ENCODE measurements at places on chromosomes 2 and 18. TPM values are rescaled to one million over a fixed set of nuclear protein-coding genes. Genes with fewer than 3 reads are reported as not detected.

Gene MYL12B
- 225 TPM for total RNA-seq

Gene ARHGAP25
- 1.2 TPM for total RNA-seq

Gene SLC9A4
- 0.11 TPM for total RNA-seq

Gene GPR148
- total RNA-seq = not detected

Gene CCDC121
- 5.2 TPM for total RNA-seq

Gene ZNF516
- total RNA-seq = 90.9 TPM

Gene CROCC2
- 0.32 TPM for total RNA-seq

Gene ASXL3
- 36.7 TPM for total RNA-seq

Gene TDRD15
- not detected for total RNA-seq

Gene SERPINB5
- total RNA-seq = 0.13 TPM

Gene HRH4
- total RNA-seq = not detected

Gene MROH2A
- total RNA-seq = not detected

DNA sequence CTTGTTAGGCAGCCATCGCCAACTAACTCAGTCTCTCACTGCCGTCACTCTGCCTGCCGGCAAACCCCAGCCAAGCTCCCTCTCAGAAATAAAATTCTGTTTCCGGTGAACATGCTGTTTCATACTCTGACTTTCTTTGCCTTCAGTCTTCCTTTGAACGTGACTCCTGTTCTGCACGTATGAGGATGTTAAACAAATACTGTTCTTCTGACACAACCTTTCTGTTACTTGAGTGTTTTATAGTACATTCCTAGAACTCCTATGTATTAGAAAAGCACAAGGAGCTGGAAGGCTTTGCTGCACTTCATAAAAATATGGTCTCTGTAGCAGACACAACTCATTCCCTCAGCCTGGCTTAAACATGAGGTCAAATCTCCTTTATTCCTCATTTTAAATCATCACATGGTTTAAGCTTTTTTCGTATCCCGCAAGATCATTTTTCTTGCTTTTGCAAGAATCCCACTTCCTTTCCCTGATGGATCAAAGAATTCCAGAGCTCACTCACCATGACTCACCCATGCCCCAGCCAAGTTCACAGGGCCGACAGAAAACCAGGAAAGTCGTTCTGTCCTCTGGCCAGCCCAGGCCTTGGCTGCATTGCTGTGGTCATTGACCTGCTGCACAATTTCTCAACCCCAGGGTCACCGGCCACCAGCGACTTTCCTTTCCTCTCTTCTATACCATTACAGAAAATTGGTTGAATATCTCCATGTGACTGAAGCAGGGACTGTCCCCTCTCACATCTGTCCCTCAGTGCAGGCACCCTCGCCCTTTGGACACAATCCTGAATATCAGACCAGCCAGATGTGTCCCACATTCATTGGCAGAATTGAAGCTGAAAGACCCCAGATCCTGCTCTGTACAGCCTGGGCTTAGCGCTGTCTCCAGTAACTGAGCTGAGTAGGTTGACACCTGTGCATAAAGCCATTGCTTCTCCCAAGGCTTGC lies 183.1 kb upstream of the ARL4C start:
- H3K4me1 ChIP-seq = peaks cover 35% of the 10 kb centered on the region
- DNase-seq = no peak
- no peak overlapping the region for H3K27ac ChIP-seq

GRCh38 chr18:8938817-8939216 lies 163.7 kb upstream of the NDUFV2 start:
- no peak overlapping the region for H3K4me3 ChIP-seq
- DNase-seq = no peak
- H3K4me1 ChIP-seq = peaks cover 74% of the 10 kb centered on the region
- H3K36me3 ChIP-seq = peaks cover 3% of the 10 kb centered on the region
- peak overlapping the region; percentile 74 for H3K27ac ChIP-seq

DNA sequence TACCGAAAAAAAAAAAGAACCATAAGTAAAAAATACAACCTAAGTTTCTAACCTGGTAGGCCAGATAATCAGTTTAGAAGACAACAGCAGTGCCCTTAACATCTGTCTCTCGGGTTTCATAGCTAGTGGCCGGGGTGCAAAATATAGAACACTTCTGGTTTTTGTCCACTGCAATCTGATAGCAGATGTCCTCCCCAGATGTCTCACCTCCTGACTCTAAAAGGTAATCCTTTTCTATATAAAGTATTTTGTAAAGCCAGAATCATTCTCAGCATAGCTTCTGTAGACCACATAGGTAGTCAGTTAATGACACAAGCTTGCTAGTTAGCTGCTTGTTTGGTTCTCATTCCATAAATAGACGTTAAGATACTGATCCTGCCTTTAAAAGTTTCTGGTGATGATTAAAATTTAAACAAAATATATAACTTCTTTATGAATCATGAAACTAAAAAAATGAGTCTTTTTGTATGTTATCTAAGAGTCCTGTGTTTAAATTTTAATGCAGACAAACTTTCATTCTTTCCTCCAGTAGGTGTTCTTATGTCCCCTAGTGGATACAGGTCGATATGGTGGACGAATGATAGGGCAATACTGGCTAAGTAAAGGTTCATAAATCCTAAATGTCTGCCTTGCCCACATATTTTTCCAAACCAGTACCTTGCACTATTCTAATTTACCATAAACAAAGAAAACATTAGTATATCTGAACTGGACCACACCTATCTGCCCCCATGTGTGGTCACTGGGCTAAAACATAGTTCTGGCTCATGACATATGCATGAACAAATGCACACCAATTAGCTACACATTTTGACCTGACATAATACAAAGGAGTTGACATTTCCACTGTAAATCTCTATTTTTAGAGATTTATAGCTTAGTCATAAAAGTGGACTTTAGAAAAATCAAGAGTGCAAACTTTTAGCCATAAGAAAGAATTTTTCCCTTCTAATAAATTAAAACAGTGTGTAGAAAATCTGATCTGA lies 171.0 kb downstream of the SRBD1 start:
- peaks cover 18% of the 10 kb centered on the region for H3K36me3 ChIP-seq
- H3K27ac ChIP-seq = no peak overlapping the region
- no peaks in the 10 kb centered on the region for H3K27me3 ChIP-seq
- no peak overlapping the region for H3K4me3 ChIP-seq
- no peak for DNase-seq

DNA sequence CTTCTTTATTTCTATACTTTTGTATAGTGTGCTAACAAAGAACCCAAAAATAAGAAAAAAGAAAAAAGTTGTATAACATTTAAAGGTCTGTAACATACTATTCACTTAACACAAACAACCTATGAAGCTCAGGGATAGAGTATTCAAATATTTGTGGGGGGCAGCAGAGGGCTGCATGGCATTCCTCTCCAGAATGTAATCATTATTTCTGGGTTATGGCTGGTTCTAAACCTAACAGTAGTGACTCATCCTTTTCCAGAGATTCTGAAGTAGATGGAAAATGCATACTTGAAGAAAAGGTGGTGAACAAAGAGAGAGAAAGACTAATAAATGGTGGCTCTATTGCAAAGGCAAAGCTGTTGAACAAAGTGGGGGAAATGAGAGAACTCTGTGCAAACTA lies 249.4 kb downstream of the NRXN1 start:
- no peak overlapping the region for H3K4me3 ChIP-seq
- DNase-seq = no peak
- peaks cover 7% of the 10 kb centered on the region for H3K4me1 ChIP-seq
- H3K27me3 ChIP-seq = no peaks in the 10 kb centered on the region
- H3K36me3 ChIP-seq = no peaks in the 10 kb centered on the region

GRCh38 chr2:176526995-176527901 lies 258.0 kb downstream of the MTX2 start:
- peaks cover 18% of the 10 kb centered on the region for H3K4me1 ChIP-seq
- H3K27ac ChIP-seq = peak overlapping the region; percentile 30
- peaks cover 76% of the 10 kb centered on the region for H3K27me3 ChIP-seq
- DNase-seq = no peak
- H3K36me3 ChIP-seq = no peaks in the 10 kb centered on the region

DNA sequence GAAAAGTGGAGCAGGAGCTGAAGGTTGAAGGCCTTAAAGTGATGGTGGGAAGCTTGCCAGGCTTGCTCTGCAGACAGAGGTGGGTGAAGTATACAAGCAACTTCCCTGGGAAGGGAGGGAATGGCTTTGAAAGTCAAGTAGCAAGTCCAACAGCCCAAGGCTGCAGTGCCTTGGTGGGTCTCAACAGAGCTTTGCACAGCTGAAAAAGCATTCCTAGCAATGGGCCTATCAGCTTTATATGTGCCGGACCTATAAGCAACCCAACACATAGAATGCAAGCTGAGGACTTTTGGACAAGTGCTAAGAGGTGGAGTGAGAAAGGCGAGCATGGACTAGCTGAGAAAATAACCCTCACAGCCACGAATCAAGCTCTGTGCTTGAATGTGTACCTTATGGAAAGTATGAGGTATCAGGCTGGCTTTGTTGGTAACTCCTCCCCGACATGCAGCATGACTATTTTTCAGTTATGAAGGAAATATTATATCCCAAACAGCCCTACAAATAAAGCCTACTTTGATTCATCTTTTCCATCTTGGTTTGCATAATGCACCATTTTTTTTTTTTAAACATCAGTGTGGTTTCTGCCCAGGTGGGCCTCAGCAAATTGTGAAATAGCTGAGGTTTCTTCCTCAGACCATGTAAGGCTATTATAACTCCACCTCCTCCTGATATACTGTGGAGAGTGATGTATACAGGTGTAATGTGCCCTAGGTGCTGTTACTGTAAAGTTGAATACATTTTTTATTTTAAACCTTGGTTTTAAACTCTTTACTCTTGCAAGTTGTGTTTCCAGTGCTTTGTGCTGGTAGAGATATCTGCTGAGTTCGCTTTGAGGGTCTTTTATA lies 241.4 kb upstream of the CXCR4 start:
- H3K4me3 ChIP-seq = no peak overlapping the region
- H3K36me3 ChIP-seq = no peaks in the 10 kb centered on the region
- no peak overlapping the region for H3K27ac ChIP-seq
- H3K4me1 ChIP-seq = peaks cover 3% of the 10 kb centered on the region

- H3K4me1 ChIP-seq = peaks cover 21% of the 10 kb centered on the region
- DNase-seq = no peak
- H3K4me3 ChIP-seq = no peak overlapping the region
- H3K27ac ChIP-seq = no peak overlapping the region
- no peaks in the 10 kb centered on the region for H3K36me3 ChIP-seq
- no peaks in the 10 kb centered on the region for H3K27me3 ChIP-seq
Measured at GRCh38 chr2:28631514-28632206, 120.0 kb upstream of the PPP1CB start.

- peaks cover 7% of the 10 kb centered on the region for H3K4me1 ChIP-seq
- peaks cover 7% of the 10 kb centered on the region for H3K27me3 ChIP-seq
- no peak overlapping the region for H3K4me3 ChIP-seq
- no peak for DNase-seq
- H3K27ac ChIP-seq = peak overlapping the region; percentile 11
Measured at GRCh38 chr2:101574622-101575021, 99.7 kb upstream of the RFX8 start.

DNA sequence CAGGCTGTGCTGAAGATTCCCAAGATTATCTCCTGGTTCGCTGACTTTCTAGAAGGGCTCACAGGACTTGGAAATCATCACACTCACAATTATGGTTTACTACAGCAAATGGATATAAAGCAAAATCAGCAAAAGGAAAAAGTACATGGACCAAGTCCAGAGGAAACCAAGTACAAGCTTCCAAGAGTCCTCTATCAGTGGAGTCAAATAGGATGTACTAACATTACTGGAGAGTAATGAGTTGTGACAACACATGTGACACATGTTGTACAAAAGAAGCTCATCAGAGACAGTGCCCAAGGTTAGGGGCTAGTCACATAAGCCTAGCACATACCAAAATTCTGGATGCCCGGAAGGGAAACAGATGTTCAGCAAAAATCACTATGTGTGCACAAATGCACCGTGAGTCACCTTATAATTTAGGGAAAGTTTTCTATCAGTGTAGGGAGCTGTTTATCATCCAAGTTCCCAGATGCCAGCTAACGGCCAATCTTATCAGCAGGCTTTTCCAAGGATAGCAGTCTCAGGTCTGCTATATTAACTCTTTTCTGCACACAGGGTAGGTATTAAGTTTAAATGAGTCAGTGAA lies 9.5 kb downstream of the TMEM237 start:
- H3K27me3 ChIP-seq = no peaks in the 10 kb centered on the region
- no peak overlapping the region for H3K27ac ChIP-seq
- no peak for DNase-seq

- H3K4me3 ChIP-seq = no peak overlapping the region
- DNase-seq = no peak
- H3K27me3 ChIP-seq = peaks cover 17% of the 10 kb centered on the region
- no peaks in the 10 kb centered on the region for H3K36me3 ChIP-seq
Measured at GRCh38 chr2:208386541-208386940, 20.1 kb upstream of the PTH2R start.

All from mesothelial cell of epicardium (in vitro differentiated cells).